ENCODE measurements at places on chromosomes 2 and 18.

DNA sequence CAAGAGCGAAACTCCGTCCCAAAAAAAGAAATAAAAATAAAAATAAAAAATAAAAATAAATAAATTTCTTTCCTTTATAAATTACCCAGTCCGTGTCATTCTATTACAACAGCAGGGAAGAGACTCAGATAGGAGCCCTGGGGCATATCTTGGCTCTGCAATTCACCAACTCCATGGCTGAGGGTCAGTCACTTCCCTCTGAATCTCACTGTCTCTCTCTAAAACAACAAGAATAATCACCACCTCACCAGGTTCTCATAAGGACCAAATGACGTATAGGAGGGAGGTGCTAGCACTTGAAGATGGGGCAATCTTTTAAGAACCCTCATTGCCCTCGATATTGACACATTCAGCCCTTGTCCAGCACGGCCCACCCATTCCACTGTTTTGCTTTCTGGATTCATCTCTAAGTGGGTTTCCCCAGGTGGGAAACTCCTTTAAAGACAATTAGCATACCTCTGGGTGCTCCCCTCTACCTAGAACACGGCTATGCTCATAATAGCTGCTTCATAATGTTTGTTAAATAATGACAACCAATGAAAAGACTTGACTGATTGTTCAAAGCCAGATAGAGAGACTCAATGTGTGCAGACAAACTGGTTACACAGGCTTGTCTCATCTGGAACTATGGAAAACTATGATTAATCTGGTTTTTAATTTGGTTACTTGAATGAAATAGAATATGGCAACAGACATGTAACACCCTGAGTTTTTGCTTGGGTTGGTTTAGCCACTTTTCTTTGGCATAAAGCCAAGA, 15.1 kb downstream of the MYCN start:
- no peak for DNase-seq

GRCh38 chr2:187546762-187547333, 7.4 kb downstream of the TFPI start:
- no peak for DNase-seq

- DNase-seq = no peak
Measured at GRCh38 chr2:101464841-101465240, 10.1 kb downstream of the RFX8 start.

DNA sequence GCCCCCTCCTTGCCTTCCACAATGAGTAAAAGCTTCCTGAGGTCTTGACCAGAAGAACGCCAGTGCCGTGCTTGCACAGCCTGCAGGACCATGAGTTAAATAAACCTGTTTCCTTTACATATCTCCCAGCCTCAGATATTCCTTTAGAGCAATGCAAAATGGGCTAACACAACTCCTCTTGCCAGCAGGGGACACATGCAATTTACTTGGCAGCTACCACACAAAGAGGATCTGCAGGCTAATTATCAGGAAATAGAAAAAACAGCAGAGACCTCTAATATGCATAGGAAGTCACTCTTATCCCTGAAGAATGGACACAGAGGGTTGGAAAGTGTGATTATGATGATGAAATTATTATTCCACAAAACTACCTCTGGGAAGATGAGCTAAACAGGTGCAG, 114.0 kb downstream of the PIEZO2 start:
- no peak for DNase-seq

GRCh38 chr2:20125164-20125563, 73.7 kb upstream of the LAPTM4A start:
- DNase-seq = no peak

DNA sequence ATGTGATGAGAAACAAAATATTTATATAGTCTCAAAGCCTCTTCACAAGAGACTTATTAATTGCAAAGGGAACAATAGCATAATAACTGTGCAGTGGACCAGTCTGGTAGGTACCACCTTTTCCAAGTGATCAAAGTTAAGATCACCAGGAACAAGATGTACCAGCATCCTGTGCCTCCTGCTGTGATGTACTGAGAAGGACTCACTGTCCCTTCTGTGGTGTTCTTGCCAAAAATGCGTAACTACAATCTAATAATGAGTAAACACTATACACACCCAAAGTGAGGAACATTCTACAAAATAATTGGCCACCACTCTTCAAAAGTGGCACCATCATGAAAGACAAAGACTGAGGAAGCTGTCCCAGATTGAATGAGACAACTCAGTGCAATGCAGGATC, 14.5 kb downstream of the GNLY start:
- DNase-seq = no peak

GRCh38 chr2:70510313-70510712, 43.3 kb downstream of the TGFA start:
- DNase-seq = no peak

DNA sequence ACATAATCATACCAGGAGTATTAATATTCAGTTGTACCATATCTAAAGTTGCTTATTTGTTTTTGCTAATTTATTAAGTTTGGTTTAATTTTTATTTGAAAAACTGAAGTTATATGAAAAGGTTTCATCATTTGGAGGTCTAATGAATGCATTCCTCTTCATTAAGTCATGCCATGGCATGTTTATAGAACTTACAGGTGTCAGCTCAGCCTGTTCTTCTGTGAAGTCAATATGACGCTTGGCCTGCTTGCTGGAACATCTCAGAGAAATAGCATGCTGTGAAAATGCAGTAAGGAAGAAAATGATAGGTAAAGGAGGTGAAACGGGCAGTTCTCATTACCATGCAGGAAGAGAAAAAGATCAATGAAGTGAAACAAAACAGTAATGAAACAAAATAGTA, 58.2 kb downstream of the RAPH1 start:
- DNase-seq = no peak

- peak; percentile 50 for DNase-seq
Measured at GRCh38 chr2:143034292-143035074, 94.7 kb upstream of the ARHGAP15 start.

DNA sequence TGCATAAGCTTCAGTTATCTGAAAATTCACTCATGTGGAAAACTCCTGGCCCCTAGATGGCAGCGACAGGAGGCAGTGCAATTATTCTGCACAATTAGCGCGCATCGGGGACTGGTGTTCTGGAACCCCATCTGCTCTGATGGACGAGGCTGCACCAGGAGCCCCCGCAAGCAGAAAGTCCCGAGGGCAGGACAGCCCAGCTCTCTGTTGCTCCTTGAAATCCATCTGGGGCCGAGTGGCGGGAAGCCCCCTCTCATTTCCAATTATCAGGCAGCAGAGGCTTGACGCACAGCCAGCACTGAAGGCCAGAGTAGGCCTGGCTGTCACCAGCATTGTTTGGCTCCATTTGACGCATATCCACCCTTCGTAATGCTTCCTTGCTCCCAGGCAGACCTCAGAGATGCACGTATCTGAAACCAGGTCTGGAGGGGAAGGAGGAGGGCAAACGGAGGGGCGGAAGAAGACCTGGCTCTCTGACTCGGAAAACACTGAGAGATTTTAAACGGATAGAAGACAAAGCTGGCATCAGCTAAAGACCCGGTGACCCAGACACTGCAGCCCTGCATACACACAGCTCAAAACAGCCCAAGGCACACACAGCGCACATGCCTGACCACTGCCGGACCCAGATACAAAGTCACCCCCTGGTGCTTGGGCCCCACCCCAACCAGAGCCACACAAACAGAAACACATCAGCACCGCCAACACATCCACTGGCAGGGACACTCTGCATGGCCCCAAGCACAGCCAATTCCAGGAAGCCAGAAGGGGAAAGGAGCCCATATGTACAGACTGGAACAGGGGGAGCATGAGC, 69.8 kb downstream of the TNS1 start:
- DNase-seq = no peak

DNA sequence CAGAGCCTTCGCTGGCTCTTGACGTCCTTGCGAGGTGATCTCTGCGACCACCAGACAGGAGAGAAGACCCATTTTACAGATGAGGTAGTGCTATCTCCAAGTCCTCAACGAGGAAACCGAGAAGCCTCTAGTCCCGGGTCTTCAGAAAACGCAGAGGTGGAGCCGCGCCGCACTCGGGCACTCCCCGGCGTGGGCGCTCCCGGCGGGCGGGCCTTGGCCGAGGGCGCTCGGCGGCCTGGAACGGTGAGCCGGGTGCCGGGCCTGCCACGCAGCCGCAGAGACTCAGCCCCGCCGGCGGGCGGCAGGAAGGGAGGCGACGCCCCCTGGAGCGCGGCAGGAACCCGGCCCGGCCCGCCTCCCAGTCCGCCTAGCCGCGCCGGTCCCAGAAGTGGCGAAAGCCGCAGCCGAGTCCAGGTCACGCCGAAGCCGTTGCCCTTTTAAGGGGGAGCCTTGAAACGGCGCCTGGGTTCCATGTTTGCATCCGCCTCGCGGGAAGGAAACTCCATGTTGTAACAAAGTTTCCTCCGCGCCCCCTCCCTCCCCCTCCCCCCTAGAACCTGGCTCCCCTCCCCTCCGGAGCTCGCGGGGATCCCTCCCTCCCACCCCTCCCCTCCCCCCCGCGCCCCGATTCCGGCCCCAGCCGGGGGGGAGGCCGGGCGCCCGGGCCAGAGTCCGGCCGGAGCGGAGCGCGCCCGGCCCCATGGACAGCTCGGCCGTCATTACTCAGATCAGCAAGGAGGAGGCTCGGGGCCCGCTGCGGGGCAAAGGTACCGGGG, at the start of gene CTDSP1:
Gene CTDSP1, plus strand, starts transcription at position 478 of the 776 bp plus-strand sequence. Its CDS starts 223 bp downstream, at position 701.
- peak; percentile 99 for DNase-seq

DNA sequence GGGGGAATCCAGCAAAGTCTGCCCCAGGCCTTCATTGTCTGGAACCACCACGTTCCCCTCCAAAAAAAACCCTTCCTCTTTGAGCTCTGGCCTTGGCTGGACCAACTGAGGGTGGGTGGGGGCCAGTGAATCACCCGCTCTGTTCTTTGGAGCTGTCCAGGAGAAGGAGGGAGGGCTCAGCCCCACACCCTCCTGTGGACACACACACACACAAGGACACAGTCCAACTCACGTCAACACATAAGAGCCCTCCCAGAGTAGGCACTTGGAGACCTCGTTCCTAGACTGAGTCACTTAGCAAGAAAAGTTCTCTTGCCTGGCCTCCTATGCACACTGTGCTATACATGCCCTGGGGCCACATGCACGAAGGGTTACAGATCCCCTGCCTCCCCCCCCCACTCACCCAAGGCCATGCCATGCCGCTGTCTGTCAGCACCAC, 1.2 kb upstream of the TNS1 start:
- DNase-seq = peak; percentile 90

GRCh38 chr2:151029406-151030157, 232.1 kb downstream of the RBM43 start:
- no peak for DNase-seq

DNA sequence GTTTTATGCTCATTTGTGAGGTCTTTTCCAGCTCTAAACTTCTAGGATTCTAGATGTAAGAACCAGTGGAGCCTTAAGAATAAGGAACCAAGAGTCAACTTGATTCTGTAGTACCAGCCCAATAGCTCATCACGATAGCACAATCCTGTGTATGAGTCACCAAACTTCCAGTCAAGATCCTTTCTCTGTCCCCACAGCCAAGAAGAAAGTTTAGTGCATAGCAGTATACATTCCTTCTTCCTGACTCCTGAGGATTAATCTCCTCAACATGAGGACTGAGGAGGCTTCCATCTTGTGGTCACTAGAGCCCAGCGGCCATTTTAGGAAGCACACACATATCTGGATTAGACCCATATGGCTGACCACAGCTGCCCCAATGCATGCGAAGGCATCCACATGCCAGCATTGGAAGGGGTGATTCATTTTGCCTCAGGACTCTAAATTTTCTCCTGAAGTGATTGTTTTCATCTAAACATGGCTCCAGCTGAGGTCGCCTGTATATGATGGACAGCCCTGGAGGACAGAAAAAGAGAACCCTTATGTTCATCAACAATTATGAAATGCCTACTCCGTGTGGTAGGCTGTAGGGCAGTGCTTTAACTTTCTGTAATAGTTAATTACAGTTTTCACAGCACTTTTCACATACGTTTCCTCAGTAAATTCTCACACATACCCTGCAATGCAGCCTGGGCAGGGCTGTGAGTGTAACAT, 53.5 kb downstream of the RASGRP3 start:
- DNase-seq = no peak

DNA sequence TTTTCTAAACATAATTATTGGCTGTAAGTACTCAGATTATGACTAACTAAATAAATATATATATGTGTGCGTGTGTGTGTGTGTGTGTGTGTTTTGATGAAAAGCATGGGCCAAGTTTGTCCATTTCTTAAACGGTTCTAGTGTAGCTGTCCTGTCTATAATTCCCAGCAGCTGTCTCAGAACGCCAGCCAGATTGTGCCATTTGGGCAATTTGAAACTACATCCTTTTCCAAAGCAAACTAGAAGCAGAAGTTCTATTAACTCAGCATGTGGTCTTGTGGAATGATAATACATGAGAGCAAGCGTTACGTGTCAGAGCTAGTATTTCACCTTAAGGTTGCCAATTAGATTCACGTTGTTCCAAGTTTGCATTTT, 1.7 kb downstream of the ARHGAP28 start:
- DNase-seq = peak; percentile 72

GRCh38 chr2:191013682-191013931, 364 bp downstream of the STAT1 start:
- no peak for DNase-seq

- no peak for DNase-seq
Measured at GRCh38 chr2:25112113-25112512, 56.3 kb downstream of the POMC start.

GRCh38 chr2:215613280-215613679, 177.4 kb upstream of the FN1 start:
- no peak for DNase-seq

GRCh38 chr18:25102662-25103061, 249.3 kb downstream of the ZNF521 start:
- DNase-seq = no peak

GRCh38 chr18:36328916-36329315, 31.4 kb downstream of the FHOD3 start:
- no peak for DNase-seq

GRCh38 chr2:84223191-84223590, 235.9 kb downstream of the SUCLG1 start:
- DNase-seq = no peak

DNA sequence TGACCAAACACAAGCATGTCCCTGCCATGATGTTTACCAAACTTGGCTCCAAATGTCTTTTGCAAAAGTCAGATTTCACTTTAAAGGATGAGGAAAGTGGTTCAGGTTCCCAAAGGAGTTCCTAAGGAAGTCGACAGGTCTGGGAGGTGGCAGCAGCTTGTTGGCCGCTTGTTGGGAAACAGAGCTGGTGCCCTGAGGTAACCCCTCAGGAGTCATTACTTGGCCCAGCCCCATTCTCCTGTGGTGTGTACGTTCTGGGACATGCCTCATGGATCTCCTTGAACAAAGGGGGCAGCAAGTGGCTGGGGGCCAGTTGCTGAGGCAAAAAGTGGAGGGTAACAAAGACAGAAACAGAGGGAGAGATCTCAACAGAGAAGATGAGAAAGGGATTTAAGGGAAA, 10.9 kb downstream of the TMBIM1 start:
- DNase-seq = no peak

DNA sequence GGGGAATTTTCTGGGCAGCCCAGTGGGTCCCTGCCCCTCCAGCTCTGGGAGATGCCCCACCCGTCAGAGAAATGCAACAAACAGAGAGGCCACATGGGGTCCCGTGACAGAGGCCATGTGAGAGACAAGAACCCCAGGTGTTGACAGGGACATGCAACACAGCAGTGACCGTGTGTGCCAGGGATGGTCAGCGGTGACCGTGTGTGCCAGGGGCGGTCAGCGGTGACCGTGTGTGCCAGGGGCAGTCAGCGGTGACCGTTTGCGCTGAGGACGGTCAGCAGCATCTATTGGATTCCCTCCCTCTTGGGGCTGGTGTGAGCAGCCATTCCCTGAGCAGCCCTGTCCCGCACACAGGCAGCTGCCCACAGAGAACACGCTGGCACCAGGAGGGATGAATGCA, 146.6 kb upstream of the OTOS start:
- DNase-seq = no peak

Measured in right hindlimb (tissue), 1 donor.